ENCODE measurements at places on chromosomes 3 and 15.

DNA sequence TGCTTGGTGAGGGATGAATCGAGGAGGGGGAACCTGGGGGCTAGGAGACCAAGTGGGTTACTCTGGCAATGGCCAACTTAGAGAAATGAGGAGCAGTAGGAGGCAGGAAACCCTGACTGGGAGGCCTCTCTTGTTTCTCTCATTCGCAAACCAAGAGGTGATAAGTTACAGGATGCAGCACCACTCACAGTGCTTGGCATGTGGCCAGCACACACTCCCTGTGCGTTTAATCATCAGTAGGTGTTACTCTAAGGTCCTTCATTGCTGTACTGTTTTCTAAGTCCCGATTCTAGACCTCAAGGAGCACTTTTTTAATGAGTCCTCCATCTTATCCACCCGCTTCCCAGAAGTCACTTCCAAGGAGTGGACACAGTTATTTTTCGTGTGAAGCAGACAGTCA, 314.1 kb upstream of the TRIM42 start:
- H3K27ac ChIP-seq, result no peak overlapping the region
- DNase-seq, result no peak
- H3K4me3 ChIP-seq, result no peak overlapping the region
- no peaks in the 10 kb centered on the region for H3K4me1 ChIP-seq
- H3K36me3 ChIP-seq, result no peaks in the 10 kb centered on the region
- no peaks in the 10 kb centered on the region for H3K27me3 ChIP-seq

DNA sequence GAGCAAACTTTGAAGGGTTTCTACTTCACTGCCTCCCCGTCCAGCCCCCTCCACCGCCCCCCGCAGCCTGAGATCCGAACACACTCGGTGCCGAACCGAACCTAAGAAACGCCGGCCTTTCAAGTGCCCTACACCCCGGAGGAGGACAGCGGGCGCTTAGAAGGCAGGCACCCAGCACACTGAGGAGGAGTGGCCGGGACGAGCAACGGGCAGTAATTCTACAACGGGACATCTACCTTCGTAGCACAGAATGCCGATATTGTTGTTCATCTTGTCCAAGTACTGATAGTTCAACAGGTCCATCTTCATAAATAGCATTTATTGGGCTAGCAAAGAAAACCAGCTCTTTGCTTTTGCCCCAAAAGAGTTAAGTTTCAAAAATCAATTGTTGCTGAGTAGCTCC, 513 bp downstream of the VGLL4 start:
- peak overlapping the region; percentile 95 for H3K4me3 ChIP-seq
- H3K27me3 ChIP-seq, result peaks cover 15% of the 10 kb centered on the region
- DNase-seq, result peak; percentile 13
- peaks cover 18% of the 10 kb centered on the region for H3K36me3 ChIP-seq

DNA sequence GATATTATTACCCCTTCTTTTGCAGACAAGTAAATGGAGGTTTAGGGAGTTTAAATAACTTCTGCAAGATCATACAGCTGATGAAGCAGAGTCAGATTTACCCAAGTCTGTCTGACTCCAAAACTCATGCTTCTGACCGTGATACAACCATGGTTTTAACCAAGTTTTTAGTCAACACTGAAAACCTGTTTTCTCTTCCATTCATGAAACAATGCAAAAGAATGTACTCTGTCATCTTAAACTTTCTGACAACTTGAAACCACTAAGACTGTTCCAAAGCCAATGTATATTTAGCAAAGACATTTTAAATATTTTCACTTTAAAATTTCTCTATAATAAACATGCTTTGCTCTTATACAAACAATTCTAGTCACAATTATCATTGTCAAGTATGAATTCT, 77.0 kb upstream of the RBMS3 start:
- no peak overlapping the region for H3K27ac ChIP-seq
- H3K36me3 ChIP-seq, result no peaks in the 10 kb centered on the region
- no peaks in the 10 kb centered on the region for H3K4me1 ChIP-seq
- H3K27me3 ChIP-seq, result peaks cover 10% of the 10 kb centered on the region
- H3K4me3 ChIP-seq, result no peak overlapping the region

DNA sequence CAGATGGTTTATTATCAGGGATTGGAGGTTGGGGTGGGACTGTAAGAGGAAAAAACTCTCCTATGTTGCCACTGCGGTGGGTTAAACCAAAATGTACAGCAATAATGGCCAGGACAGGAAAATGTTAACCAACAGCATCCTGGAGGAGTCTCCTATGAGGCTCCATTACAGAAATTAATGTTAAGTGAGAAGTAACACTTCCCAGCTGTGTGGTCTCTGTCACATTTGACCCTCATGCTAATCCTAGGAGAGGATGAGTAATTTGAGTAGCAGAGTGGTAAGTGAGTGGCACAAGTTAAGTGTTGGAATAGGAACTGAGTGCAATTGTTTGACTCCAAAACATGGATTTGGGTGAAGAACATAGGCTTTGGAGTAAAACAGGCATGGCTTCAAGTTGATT, 39.0 kb downstream of the ARHGEF3 start:
- H3K4me3 ChIP-seq, result no peak overlapping the region
- peaks cover 75% of the 10 kb centered on the region for H3K4me1 ChIP-seq
- no peak overlapping the region for H3K27ac ChIP-seq
- peaks cover 54% of the 10 kb centered on the region for H3K36me3 ChIP-seq

DNA sequence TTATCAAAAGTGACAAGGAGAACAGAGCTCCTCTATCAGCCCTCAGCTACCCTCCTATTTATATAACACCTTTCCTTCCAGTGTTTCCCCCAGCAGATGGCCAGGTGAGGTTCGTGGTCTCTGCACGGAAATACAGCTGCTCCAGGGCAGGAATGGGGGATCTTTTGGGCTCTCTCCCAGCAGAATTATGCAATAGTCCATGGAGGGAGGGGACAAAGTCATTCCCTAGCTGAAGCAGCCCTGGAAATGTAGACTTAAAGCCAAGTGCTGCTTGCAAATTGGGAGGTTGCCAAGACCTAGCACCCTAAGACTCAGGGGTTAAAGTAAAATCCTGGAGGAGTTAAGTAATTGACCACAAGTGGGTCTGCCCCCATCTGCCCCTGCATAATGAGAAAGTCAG, 256.3 kb downstream of the LRTM1 start:
- no peak overlapping the region for H3K27ac ChIP-seq
- no peak overlapping the region for H3K4me3 ChIP-seq
- H3K36me3 ChIP-seq, result no peaks in the 10 kb centered on the region
- no peaks in the 10 kb centered on the region for H3K4me1 ChIP-seq
- no peak for DNase-seq
- no peaks in the 10 kb centered on the region for H3K27me3 ChIP-seq

DNA sequence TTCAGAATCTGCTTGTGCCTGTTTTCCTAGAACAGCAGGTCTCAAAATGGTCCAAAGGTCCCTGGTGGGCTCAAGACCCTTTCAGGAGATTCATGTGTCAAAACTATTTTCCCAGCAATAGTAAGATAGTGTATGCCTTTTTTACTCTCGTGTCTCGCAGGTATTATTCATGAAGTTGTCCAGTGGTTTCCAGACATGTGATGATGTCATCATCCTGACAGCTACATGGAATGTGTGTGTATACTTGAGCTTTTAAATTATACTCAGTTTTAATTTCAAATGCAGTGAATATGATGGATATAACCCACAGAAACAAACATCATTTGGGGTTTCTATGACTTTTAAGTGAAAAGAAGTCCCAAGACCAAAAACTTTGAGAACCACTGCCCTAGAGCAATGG, 288.6 kb downstream of the NTRK3 start:
- DNase-seq, result no peak
- no peaks in the 10 kb centered on the region for H3K36me3 ChIP-seq
- H3K27ac ChIP-seq, result no peak overlapping the region

GRCh38 chr15:63436341-63436740, 54.7 kb upstream of the CA12 start:
- H3K36me3 ChIP-seq, result no peaks in the 10 kb centered on the region
- peaks cover 29% of the 10 kb centered on the region for H3K4me1 ChIP-seq
- H3K27me3 ChIP-seq, result peaks cover 6% of the 10 kb centered on the region
- no peak for DNase-seq
- H3K27ac ChIP-seq, result peak overlapping the region; percentile 32

GRCh38 chr15:66719471-66719870, 17.4 kb downstream of the SMAD6 start:
- no peak overlapping the region for H3K27ac ChIP-seq
- no peak overlapping the region for H3K4me3 ChIP-seq
- H3K4me1 ChIP-seq, result peaks cover 24% of the 10 kb centered on the region
- DNase-seq, result no peak
- H3K36me3 ChIP-seq, result peaks cover 2% of the 10 kb centered on the region
- H3K27me3 ChIP-seq, result peaks cover 12% of the 10 kb centered on the region

- peaks cover 6% of the 10 kb centered on the region for H3K36me3 ChIP-seq
- peak overlapping the region; percentile 61 for H3K27ac ChIP-seq
- H3K27me3 ChIP-seq, result peaks cover 4% of the 10 kb centered on the region
- peak; percentile 40 for DNase-seq
Observed at GRCh38 chr15:85793641-85794597, 806 bp downstream of the KLHL25 start.

GRCh38 chr3:58520403-58521335, 16.3 kb downstream of the ACOX2 start:
- H3K27me3 ChIP-seq, result peaks cover 2% of the 10 kb centered on the region
- H3K27ac ChIP-seq, result no peak overlapping the region
- no peaks in the 10 kb centered on the region for H3K36me3 ChIP-seq
- no peaks in the 10 kb centered on the region for H3K4me1 ChIP-seq
- no peak for DNase-seq

DNA sequence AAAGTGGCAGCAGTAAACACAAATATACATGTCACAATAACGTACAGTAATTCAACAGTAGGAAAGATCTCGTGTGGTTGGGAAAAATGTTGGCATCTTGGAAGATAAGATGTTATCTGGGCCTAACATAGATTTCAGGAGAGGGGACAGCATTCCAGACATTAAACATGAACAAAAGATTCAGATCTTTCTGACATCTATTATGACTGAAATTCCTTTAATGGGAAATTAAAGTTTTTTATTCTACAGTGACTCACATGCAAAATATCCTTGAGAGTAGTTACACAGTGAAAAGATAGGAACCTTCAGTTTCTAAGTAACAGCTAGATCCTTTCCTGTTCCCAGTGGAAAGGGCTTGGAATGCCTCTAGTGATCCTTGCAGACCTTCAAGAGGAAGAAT, 9.2 kb downstream of the NDUFB5 start:
- H3K27ac ChIP-seq, result no peak overlapping the region
- H3K4me1 ChIP-seq, result peaks cover 24% of the 10 kb centered on the region
- H3K36me3 ChIP-seq, result peaks cover 22% of the 10 kb centered on the region

DNA sequence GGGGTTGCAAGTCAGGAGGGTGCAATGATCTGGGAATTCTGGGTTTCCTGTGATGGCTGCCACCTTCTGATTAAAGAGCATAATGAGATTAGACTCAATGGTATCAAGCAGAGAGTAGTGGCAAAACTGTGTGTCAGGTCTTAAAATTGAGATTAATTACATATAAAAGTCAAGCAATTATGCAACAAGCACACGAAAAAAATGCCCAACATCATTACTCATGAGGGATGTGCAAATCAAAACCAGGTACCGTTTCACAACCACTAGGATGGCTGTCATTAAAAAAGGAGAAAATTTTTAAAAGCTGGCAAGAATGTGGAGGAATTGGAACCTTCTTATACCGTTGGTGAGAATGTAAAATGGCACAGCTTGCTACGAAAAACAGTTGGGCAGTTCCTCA, 205.0 kb downstream of the OSBPL10 start:
- no peak overlapping the region for H3K27ac ChIP-seq
- H3K4me1 ChIP-seq, result peaks cover 38% of the 10 kb centered on the region
- peaks cover 5% of the 10 kb centered on the region for H3K36me3 ChIP-seq
- no peaks in the 10 kb centered on the region for H3K27me3 ChIP-seq
- H3K4me3 ChIP-seq, result no peak overlapping the region

- DNase-seq, result no peak
- H3K27me3 ChIP-seq, result peaks cover 54% of the 10 kb centered on the region
- H3K4me1 ChIP-seq, result peaks cover 17% of the 10 kb centered on the region
- peak within 1 kb of the TSS; percentile 27 for H3K27ac ChIP-seq
- H3K36me3 ChIP-seq, result no peaks in the 10 kb centered on the region
Observed at GRCh38 chr15:100918690-100919480, at the start of gene LRRK1. TSS of gene LRRK1 (plus strand) at chr15:100919357. CDS start at chr15:100924633, 5,276 bp downstream.

DNA sequence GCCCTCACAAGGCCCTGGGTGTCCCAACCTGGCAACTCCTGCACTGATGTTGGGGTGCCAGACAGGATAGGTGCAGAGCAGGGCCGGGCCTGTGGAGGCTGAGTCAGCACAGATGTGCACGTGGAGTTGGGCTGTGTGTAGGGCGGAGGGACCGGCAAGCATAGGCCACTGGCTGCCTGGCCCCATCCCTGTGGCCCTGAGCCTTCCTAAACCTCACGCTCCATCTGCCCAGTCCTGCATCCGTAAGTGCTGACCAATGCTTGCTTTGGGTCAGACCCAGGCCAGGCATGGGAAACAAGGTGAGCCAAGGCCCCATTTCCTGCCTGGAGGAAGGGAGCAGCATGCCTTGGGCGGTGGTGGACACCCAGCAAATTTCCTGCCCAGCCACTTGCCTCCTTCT, 5.8 kb upstream of the IQSEC1 start:
- no peaks in the 10 kb centered on the region for H3K4me1 ChIP-seq
- H3K27ac ChIP-seq, result no peak overlapping the region
- H3K4me3 ChIP-seq, result no peak overlapping the region
- no peaks in the 10 kb centered on the region for H3K36me3 ChIP-seq
- peaks cover 36% of the 10 kb centered on the region for H3K27me3 ChIP-seq
- no peak for DNase-seq

DNA sequence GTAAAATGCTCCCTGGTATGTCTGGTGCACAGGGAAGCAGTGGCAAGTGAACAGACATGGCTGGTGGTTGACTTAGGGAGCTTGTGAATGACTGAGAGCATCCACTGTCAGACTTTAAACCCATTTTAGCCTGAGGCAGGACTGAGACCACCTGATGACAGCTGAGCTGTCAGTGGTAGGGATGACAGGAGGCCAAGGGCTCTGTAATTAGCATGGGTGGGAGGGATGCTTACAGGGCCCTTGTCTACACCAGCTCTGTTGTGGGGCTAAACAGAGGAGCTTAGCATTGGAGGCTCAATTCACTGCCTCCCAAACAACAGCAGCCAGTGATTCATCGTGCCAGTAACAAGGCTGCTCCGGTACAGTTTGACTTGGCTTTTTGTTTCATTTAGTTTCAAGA, 169.4 kb downstream of the CHST2 start:
- no peak overlapping the region for H3K4me3 ChIP-seq
- H3K27me3 ChIP-seq, result peaks cover 1% of the 10 kb centered on the region
- DNase-seq, result no peak
- no peaks in the 10 kb centered on the region for H3K36me3 ChIP-seq

GRCh38 chr3:53729618-53730017, 116.6 kb downstream of the CHDH start:
- no peak for DNase-seq
- H3K27ac ChIP-seq, result no peak overlapping the region
- H3K4me3 ChIP-seq, result no peak overlapping the region
- H3K36me3 ChIP-seq, result no peaks in the 10 kb centered on the region
- no peaks in the 10 kb centered on the region for H3K4me1 ChIP-seq

DNA sequence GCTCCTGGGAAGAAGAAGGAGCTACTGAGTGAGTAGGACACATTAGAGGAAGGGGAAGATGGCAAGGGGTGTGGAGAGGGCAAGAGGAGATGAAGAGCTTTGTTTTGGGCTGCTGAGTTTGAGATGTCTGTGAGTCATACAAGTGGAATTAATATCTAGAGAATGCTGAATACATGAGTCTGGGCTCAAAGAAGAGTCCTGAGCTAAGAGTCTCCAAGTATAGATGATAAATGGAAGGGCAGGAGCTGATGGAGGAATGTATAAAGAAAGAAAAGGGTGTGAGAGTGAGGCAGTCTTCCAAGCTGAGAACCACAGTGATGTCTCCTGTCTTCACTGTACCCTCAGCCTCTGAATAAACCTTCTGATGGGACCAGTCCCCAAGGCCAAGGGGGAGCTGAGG, 205.5 kb upstream of the MRPL3 start:
- H3K27me3 ChIP-seq, result peaks cover 5% of the 10 kb centered on the region
- H3K27ac ChIP-seq, result no peak overlapping the region
- H3K4me3 ChIP-seq, result no peak overlapping the region
- DNase-seq, result no peak

Data from activated T-helper 1 cell treated with anti-CD3 and anti-CD28 coated beads, Interleukin-12 subunit alpha, Interleukin-12 subunit beta, Interleukin-2, Interleukin-4 antibody, amounts not matched to agents 30 ng/mL and 10 ng/mL and 1 ng/mL, durations not matched to agents 14 hours and 24 hours and 36 hours (primary cell).